Fibroblast of lung (primary cell): ENCODE measurements at places on chromosomes 11 and 22.
A peak's percentile ranks its signal among the peaks of the same experiment; 100 is the strongest.

DNA sequence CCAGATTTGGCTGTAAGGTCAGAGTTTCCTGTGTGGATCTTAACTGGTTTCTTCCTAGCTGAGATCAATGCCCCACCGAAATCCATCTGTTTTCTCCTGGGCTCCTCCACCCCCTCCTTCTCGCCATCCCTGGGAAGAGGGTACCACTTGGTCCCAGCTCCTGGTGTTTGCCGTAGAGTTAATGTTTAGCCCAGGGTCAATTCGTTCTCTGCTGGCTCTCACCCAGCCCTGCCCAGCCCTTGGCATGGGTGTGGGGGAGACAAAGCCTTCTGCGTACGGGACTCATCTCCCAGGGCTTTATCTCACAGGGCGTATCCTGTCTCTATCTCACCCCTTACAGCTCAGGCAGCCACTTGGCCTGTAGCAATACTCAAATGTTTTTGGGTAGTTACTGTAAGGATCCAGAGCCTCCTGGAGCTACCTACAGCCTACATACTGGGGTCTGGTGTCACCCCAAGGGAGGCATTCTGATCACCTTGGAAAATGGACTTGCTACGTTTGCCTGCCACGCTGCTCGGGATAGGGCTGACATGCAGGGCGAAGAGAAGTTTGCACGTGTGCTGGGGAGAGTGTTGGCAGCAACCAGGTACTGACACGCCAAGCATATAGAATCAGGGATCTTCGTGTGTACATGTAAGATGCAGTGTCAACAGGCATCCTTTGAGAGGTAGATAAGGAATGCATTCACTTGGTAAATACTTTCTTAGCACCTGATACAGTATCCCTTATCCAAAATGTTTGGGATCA, 66.1 kb downstream of the SCN3B start:
- DNase-seq, result no peak

DNA sequence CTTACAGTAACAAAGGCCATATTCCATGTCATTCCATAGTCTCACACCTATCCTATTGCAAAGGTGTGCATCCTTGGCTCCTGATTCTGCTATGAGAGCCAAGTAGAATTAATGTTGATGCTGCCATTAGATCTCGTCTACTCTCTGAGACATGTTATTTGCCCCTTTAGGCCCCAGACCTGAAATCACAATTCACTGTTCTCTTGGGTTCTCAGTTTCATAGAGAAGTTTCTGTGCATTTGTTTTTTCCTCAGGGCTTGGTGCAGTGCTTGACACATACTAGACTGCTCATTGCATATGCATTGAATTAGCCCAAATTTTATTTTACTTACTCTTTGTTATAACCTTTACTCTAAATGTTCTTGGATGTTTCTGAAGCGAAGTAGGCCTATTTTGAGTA, 265.7 kb downstream of the JRKL start:
- no peak for DNase-seq

GRCh38 chr22:38505541-38506117, 482 bp downstream of the DDX17 start:
- peak; percentile 60 for DNase-seq

GRCh38 chr11:134521452-134522289, 109.6 kb upstream of the B3GAT1 start:
- DNase-seq, result no peak

DNA sequence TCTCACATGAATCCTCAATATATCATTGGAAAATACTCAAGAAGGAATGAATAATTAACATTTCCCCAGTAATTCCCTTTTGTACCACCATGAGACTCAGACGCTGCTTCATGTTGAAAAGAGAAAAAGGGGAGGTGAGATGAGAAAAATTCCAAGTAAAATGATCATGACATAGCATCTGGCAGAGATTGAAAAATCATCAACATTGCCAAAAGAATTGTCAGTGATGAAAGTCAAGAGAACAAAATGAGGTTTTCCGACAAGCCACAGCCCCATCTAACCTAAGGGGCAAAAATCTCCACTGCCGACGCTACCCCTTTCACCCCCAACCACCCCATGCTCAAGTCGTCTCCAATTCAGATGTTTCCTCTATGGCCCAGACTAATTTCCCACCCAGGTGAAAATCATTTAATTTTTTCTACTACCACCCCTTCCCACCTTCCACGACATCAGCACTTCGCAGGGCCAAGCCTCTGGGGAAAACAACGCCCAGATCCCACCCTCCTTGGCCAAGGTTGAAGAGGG, 1.2 kb downstream of the RAB6A start:
- DNase-seq, result peak; percentile 34

- DNase-seq, result no peak
These were observed 114.2 kb upstream of the IGLL5 start for GRCh38 chr22:22773427-22773826.

DNA sequence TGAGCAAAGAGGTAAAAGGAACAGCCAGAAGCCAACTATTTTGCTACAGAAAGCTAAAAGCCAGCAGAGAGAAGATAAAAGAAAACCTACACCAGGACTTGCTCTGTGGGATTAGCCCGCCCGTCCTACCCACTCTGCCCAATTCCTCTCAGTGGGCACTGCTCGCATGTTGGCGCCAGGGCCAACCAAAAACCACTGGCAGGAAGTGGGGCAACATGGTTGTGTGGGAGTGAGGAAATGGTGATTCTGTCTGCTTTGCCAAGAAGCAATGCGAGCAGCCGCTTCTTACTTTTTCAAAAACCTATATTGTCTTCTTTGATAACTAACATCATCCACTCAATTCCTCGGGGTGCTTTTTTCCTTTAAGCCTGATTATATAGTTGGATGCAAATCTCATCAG, 14.2 kb upstream of the APOA1 start:
- no peak for DNase-seq

DNA sequence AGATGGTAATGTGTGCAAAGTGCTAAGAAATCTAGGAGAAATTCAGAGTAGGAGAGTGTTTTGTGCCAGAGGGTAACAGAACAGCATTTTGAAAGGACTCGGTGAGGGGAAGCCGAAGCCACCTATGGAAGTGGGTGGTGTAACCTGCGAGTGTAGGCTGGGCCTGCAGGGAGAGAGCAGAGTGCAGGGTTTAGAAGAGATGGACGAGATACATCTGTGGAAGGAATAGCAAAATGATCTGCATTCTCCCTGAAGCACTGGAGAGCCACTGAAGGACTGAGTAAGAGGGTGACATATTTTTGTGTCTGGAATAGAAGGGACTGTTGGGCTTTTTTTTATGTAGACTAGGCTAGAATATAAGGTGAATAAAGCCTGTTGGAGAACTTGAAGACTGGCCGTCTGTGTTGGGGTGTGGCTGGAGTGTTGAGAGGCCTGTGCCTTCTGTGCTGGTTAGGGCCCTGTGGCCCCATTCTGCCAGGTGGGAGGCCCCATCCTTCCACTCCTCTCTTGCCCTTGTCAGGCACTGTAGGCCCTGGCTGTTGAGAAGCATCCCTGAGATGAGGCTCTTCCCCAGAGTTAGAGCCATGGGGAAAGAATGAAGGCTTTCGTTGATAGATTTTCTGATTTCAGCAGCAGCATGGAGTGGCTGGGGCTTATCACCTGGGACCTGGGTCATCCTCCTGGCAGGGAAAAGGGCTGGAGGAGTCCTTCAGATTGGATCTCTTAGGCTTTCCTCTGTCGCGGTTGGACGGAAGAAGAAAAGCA, 102.2 kb downstream of the ZBTB16 start:
- DNase-seq, result no peak

- DNase-seq, result peak; percentile 33
These were observed 92.7 kb downstream of the COMMD9 start for GRCh38 chr11:36196411-36196998.

GRCh38 chr22:19553201-19553600, 29.0 kb upstream of the CLDN5 start:
- no peak for DNase-seq

DNA sequence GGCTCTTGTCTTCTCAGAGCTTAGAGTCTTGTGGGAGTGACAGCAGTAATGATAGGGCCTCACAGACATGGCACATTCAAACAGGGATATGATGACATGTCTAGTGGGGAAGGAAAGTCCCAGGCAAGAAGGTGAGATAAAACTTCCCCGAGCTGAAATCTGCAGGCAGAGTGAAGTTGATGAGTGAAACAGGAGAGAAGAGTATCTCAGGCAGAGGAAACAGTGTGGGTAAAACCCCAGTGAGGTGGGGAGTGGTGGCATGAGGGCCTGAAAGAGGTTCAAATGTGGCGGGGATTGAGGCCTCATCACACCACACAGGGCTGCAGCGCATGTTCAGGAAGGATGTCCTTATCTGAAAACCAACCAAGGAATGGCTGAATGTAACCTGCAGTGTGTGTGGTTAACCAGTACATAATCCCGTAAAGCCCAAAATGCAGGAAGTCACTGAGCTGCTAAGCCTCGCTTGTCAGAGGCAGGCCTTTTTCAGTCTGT, 153.8 kb upstream of the E2F8 start:
- DNase-seq, result no peak

- DNase-seq, result no peak
These were observed 4.8 kb upstream of the PRSS23 start for GRCh38 chr11:86795511-86795910.
